ENCODE measurements at places on chromosomes 1 and 21. TPM values are rescaled to one million over a fixed set of nuclear protein-coding genes. Genes with fewer than 3 reads are reported as not detected.
A peak's percentile ranks its signal among the peaks of the same experiment; 100 is the strongest.

DNA sequence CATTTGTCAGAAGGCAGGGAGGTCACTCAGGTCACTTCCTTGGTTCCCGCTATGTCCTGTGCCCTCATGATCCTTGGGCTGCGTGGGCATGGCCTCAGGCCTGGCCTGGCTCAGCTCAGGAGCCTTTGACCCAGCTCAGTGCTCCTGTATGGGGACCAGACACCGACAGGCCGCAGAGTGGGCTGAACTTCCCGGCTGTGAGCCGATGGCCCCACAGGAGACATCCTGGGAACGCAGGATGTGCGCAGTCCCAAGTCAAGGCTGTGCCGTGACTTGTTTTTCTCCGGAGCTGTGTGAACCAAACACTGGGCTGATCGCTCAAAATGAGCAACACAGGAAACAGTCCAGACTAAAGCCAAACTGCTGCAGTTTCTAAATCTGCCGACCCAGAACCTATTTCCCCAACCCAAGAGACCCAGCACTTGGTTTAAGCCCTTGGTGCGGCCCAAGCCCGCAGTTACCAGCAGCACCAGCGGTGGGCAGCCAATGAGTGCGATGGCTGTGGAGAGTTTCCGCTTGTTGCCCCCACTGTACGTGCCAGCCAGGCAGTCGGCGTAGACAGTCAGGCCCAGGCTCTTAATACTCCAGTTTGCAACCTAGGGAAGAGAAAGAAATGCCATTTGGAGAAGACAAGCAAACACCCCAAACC lies 92.3 kb upstream of the GCLM start:
- no peaks in the 10 kb centered on the region for H3K27me3 ChIP-seq
- no peak overlapping the region for H3K27ac ChIP-seq
- no peak overlapping the region for H3K4me3 ChIP-seq
- H3K4me1 ChIP-seq: no peaks in the 10 kb centered on the region
- no peaks in the 10 kb centered on the region for H3K36me3 ChIP-seq

GRCh38 chr1:87753366-87753765 lies 424.7 kb downstream of the LMO4 start:
- no peaks in the 10 kb centered on the region for H3K27me3 ChIP-seq
- H3K27ac ChIP-seq: no peak overlapping the region
- no peaks in the 10 kb centered on the region for H3K36me3 ChIP-seq
- H3K4me3 ChIP-seq: no peak overlapping the region
- H3K4me1 ChIP-seq: no peaks in the 10 kb centered on the region

- DNase-seq: no peak
- no peaks in the 10 kb centered on the region for H3K36me3 ChIP-seq
- H3K4me1 ChIP-seq: no peaks in the 10 kb centered on the region
- H3K4me3 ChIP-seq: no peak overlapping the region
- H3K27me3 ChIP-seq: no peaks in the 10 kb centered on the region
- H3K27ac ChIP-seq: no peak overlapping the region
Measured at GRCh38 chr1:29971703-29972102, 735.4 kb downstream of the PTPRU start.

DNA sequence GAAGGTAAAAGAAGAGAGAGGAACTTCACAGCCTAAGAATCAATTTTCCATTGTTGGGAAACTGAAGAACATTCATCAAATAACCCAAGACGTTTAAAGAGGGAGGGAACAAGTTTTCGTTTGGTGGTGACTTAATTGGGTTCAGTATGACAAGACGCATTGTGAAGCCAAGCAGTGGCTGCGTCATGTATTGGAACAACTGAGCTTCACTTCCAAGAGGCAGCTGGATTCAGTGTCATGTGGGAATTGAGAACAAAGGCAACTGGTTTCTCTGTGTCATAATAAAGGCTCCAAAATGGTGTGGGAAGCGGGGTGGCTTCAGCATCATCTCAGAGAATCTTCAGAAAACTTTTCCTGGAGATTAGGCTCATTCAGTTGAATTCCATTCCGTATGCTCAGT lies 29.8 kb upstream of the RC3H1 start:
- no peak for DNase-seq
- H3K4me3 ChIP-seq: no peak overlapping the region
- no peaks in the 10 kb centered on the region for H3K36me3 ChIP-seq
- no peaks in the 10 kb centered on the region for H3K4me1 ChIP-seq

The LMX1A gene
- not detected for total RNA-seq

The INAVA gene
- total RNA-seq: 0.24 TPM

DNA sequence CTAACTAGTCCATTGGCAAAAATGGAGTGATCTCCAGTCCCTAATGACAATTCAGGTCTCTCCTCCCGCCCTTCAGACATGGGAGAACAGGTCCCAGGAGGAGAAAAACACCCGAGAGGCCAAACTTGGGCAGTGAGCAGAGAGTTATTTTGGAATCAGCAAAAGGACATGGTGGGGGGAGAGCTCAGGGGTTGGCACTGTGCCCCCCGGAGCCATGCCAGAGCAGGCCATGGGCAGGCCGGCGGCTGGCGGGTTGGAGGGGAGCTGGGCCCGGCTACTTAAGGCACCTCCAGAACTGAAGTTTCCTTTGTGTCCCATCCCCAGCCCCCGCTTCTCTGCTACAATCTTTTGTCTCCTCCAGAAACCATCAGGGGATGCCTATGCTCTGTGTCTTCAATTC lies 7.1 kb downstream of the LGR6 start:
- H3K27ac ChIP-seq: no peak overlapping the region
- H3K27me3 ChIP-seq: no peaks in the 10 kb centered on the region
- H3K4me3 ChIP-seq: no peak overlapping the region
- peaks cover 60% of the 10 kb centered on the region for H3K4me1 ChIP-seq

GRCh38 chr1:182617014-182617429 lies 12.8 kb upstream of the RGS16 start:
- H3K27ac ChIP-seq: no peak overlapping the region
- H3K36me3 ChIP-seq: no peaks in the 10 kb centered on the region
- no peak for DNase-seq
- peaks cover 29% of the 10 kb centered on the region for H3K4me1 ChIP-seq
- H3K4me3 ChIP-seq: no peak overlapping the region
- peaks cover 6% of the 10 kb centered on the region for H3K27me3 ChIP-seq

GRCh38 chr1:27951396-27951795 lies 8.4 kb upstream of the XKR8 start:
- no peak overlapping the region for H3K4me3 ChIP-seq
- DNase-seq: no peak
- no peaks in the 10 kb centered on the region for H3K4me1 ChIP-seq
- H3K27ac ChIP-seq: no peak overlapping the region
- H3K27me3 ChIP-seq: no peaks in the 10 kb centered on the region
- H3K36me3 ChIP-seq: no peaks in the 10 kb centered on the region

- no peaks in the 10 kb centered on the region for H3K36me3 ChIP-seq
- H3K27ac ChIP-seq: no peak within 1 kb of the TSS
- H3K4me1 ChIP-seq: no peaks in the 10 kb centered on the region
Measured at GRCh38 chr21:31872452-31873274, at the start of gene HUNK. Gene HUNK, plus strand, starts transcription at chr21:31873020. Its CDS starts 655 bp downstream, at chr21:31873675.

GRCh38 chr1:159827102-159827490 lies 423 bp downstream of the SLAMF8 start:
- DNase-seq: no peak
- peak overlapping the region; percentile 38 for H3K4me3 ChIP-seq
- no peaks in the 10 kb centered on the region for H3K36me3 ChIP-seq
- peak overlapping the region; percentile 39 for H3K27ac ChIP-seq
- peaks cover 57% of the 10 kb centered on the region for H3K4me1 ChIP-seq
- no peaks in the 10 kb centered on the region for H3K27me3 ChIP-seq

GRCh38 chr1:229693129-229693900 lies 67.3 kb downstream of the URB2 start:
- no peak overlapping the region for H3K27ac ChIP-seq
- H3K4me1 ChIP-seq: no peaks in the 10 kb centered on the region
- no peak for DNase-seq
- no peak overlapping the region for H3K4me3 ChIP-seq
- no peaks in the 10 kb centered on the region for H3K27me3 ChIP-seq

DNA sequence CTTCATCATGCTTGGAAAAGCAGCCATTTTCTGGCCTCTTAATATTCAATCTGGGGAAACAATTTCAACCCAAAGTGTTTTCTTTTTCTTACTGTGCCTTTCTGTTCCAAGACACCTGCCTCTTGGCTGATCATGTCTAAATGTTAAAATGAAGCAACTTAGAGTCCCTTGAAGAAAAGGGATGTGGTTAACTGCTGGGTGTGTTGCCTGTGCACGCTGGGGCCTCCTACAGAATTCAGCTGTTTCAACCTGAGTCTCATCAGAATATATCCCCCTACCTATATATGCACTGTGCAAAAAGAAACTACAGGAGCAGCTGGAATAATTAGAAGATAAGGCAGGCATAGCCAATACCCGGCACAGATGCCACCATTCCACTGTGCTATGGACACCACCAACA lies 222.0 kb downstream of the OMA1 start:
- no peaks in the 10 kb centered on the region for H3K36me3 ChIP-seq
- peak; percentile 5 for DNase-seq
- H3K4me3 ChIP-seq: no peak overlapping the region
- H3K27me3 ChIP-seq: no peaks in the 10 kb centered on the region

DNA sequence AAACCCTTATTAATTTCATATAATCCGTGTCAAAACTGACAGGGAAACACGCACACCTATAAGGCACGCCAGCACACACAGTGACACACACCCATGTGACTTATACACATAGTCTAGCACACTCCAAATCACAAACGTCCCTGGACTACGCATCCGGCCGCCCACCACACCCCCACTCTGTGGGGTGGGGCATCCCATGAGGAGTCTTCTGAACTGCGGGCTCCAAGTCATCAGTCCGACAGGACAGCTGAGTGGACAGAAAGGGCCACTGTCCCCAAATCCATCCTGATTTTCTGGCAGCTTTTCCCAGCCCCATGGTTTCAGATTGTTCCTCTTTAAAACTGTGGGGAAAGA lies 829 bp downstream of the PEA15 start:
- H3K4me3 ChIP-seq: peak overlapping the region; percentile 71
- no peaks in the 10 kb centered on the region for H3K36me3 ChIP-seq
- no peaks in the 10 kb centered on the region for H3K27me3 ChIP-seq
- peak; percentile 44 for DNase-seq
- H3K27ac ChIP-seq: peak overlapping the region; percentile 69
- H3K4me1 ChIP-seq: peaks cover 13% of the 10 kb centered on the region

DNA sequence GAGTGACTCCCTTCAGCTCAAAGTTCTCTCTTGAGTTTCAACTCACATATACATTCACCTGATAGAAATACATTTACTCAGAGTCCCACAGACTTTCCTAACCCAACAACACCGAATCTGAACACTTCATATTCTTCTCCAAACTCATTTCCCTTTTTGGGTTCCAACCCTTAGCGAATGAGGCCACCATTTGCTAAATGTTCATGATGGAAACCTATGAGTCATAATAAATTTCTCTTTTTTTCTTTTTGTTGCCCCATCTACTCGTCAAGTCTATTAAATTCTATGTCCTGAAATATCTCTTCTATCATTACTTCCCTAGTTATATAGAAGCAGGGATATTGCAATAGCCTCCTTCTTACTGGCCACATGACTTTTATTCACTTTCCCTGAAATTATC lies 100.1 kb downstream of the HLX start:
- no peaks in the 10 kb centered on the region for H3K4me1 ChIP-seq
- no peaks in the 10 kb centered on the region for H3K27me3 ChIP-seq
- no peak overlapping the region for H3K4me3 ChIP-seq
- H3K27ac ChIP-seq: no peak overlapping the region

DNA sequence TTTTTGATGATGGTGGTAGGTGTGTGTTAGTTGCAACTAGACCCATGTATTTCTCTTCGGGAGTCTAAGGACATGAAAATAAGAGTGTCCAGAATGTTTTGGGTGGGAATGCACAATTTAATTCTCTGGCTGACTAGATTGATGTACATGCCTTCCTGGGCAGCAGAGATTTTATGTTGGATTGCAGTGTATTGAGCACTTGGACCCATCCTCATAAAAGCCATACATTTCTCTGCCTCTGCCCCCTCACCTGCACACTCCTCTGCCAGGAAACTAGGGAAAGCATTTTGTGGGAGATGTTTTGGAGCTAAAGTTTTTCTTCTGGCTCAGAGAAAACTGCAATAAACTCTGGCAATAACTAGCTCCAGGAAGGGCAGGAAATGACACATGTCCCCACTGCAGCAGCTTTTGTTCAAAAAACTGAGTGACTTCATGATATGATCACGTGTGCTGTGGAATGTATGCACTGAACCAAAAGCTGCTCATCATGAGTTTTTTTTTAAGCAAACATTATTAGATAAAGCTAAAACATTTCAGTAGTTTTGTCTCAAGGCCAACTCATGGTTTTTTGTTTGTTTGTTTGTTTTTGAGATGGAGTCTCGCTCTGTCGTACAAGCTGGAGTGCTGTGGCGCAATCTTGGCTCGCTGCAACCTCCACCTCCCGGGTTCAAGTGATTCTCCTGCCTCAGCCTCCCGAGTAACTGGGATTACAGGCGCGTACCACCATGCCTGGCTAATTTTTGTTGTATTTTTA lies 17.6 kb downstream of the RIT1 start:
- peak; percentile 32 for DNase-seq
- H3K4me1 ChIP-seq: peaks cover 14% of the 10 kb centered on the region
- no peak overlapping the region for H3K27ac ChIP-seq
- H3K4me3 ChIP-seq: no peak overlapping the region

The CD164L2 gene
- not detected for total RNA-seq

The IGSF9 gene
- 0.04 TPM for total RNA-seq

GRCh38 chr1:25616987-25617624 lies 515 bp downstream of the MAN1C1 start:
- H3K4me3 ChIP-seq: peak overlapping the region; percentile 56
- no peaks in the 10 kb centered on the region for H3K27me3 ChIP-seq
- H3K27ac ChIP-seq: peak overlapping the region; percentile 42
- no peaks in the 10 kb centered on the region for H3K36me3 ChIP-seq

DNA sequence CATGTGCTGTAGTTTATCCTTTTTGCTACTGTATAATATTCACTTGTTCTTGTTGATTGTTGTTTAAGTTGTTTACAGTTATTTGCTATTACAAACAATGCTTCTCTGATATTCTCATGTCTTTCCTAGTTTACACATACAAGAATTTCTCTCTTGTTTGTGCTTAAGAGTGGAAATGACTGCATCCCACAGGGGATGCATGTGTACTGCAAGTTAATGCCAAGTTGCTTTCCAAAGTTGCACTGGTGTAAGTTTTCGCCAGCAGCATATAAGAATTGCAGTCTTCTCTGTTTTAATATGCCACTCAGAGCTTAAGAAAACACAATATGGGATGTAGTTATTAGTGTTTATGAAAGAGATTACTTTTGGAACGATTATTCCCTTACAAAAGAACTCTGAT lies 97.7 kb downstream of the NEK7 start:
- H3K36me3 ChIP-seq: no peaks in the 10 kb centered on the region
- H3K4me3 ChIP-seq: no peak overlapping the region
- H3K4me1 ChIP-seq: peaks cover 3% of the 10 kb centered on the region
- no peaks in the 10 kb centered on the region for H3K27me3 ChIP-seq
- no peak overlapping the region for H3K27ac ChIP-seq

DNA sequence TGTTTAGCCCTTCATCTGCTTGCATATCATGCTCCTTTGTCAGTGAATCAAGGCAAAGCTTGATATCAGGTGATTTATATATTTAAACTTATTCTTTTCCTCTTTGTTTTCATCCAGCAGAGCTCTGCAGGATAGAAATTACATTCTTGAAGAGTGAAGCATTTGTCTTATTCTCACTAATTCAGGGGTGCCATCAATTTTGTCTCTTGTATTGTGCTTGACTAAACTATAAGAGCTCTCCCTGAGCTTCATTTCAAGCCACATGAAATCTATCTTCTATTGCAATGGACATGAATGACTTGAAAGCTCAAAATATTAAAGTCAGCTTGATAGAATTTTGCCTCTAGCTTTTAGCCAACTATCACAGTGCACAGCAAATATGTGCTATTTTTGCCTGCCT lies 236.7 kb upstream of the KCTD3 start:
- no peak for DNase-seq
- H3K4me1 ChIP-seq: no peaks in the 10 kb centered on the region
- no peaks in the 10 kb centered on the region for H3K36me3 ChIP-seq
